SK-N-SH treated with all-trans-retinoic acid at 6 μM for 48 hours (cell line): ENCODE measurements at places on chromosomes 4 and X.
A peak's percentile ranks its signal among the peaks of the same experiment; 100 is the strongest.

DNA sequence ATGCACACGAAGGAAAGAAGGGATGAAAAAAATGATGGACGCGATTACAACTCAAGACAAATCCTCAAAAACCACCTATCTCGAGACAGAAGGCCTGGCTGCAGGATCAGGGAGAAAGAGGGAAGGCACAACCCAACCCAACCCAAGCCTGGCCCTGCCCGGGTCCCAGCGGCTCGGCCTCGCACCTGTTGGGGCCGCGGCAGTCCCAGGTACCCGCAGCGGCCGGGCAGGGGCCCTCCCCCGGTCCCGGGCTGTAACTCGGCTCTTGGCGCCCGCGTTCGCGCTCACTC is 464 bp downstream of the RASGEF1B start:
- peak; percentile 14; the same call in 2 of the 3 replicates for ATAC-seq

DNA sequence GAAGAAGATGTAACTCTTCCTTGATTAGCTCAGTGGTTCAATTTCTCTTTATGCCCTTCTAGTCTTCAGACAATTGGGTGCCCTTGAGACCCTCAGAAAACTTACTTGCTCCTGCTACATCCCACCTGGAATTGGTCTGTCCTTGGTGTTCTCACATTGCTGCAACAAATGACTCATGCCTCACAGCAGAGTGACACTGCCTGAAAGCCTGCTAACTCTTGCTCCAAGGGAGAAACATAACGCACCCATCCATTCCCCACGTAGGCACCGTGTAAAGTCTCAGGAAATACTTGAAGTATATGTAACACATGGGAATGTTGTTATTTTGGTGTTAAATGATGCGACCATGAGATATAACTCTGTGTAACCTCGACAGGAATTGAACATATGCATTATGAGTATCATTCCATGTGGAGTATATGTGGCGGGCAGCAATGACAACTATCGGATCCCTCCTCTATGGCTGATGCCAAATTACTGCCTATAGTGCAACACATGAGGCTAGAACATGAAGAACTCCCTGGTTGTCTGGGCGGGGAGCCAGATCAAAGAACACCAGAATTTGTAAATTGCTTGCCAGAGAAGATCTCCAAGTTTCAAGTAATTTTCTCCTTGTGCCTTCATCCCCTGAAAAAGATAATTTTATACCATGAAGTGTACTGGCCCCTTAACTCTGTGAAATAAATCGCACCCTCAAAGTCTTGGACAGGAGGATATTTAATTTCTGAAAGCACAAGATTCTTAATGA is 231.3 kb upstream of the STK26 start:
- ATAC-seq, result no peak

DNA sequence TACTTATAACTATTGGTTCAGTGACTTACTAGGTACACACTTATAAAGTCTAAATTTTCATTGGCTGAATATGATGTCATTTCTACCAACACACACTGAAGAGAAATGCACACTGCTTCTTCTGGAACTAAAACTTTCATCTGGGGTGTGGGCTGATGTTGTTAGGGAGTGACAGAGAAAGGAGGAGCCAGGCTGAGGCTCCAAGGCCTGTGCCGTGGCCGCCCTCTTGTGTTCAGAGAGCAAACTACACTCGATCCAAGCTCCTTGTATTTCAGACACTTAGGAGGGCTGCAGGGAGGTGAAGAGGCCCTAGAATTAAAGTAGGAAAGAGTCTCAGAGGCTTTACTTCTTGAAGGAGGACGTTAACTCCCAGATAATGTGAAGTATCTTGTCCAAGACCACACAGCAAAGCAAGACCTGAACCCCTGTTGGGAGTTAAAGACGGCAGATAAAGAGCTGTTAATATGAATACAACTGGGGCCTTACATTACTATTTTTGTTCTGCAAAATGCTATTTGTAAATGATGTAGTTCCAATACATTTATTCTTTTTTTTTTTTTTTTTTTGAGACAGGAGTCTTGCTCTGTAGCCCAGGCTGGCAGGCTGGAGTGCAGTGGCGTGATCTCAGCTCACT is 137.5 kb downstream of the AFAP1 start:
- ATAC-seq, result peak; percentile 78

- ATAC-seq, result no peak
Measured at GRCh38 chr4:146488495-146489174, 33.1 kb downstream of the SLC10A7 start.

DNA sequence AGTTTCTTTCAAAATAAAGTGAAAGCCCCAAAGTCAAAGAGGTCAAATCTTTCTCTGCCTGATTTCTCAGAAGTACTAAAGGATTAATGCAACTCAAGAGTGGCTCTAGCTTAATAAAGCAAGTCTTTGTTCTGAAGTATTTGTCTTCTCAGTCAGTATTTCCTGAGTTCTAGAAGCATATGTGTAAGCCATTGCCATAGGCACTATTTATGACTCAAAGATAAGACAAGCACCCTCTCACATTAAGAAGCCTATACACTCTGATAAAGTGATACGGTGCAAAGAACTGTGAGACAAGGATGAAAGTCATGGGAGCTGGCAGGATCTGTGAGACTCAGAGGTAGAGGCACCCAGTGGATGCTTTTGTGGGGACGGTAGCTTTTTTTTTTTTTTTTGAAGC is 60.9 kb downstream of the AASDH start:
- no peak for ATAC-seq

- ATAC-seq, result no peak
Measured at GRCh38 chr4:3342182-3342854, 49.5 kb downstream of the RGS12 start.

DNA sequence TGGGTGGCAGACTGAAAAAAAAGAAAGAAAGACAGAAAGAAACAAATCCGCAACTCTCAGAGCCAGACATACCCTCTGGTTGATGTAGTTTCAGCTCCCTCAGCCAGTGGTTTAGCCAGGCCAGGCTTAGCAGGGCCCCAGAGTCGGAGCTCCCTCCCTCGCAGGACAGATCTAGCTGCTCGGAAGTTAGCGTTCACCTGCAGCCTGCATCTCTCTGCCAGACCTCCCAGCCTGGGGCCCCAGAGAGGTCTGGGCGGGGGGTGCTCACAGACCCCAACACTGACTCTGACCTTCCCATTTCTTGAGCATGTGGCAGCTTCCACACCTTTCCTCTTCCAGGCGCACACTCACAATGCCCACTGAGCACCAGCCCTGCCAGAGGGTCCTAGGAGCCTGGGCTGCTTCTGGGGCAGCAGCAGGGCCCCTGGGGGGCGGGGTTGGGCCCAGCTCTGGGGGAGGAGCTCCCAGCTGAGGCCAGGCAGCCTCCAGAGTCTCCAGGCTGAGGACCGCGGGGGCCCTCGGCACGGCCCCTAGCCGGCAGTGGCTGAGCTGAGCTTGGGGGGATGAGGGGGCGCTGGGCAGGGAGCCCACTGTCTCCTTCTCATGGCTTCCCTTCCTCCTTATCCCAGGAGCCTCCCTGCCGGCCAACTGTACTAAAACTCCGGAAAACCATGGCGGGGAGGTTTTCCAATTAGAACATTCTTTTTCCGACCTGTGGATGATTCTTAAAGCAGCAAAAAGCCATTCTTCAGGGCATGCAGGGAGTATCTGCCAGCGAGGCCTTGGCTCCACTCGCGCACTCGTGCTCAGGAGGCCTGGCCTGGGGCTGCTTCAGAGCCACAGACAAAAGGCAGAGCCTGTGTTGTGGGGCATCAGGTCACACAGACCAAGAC is 4.6 kb upstream of the ZNF185 start:
- ATAC-seq, result no peak

- no peak for ATAC-seq
Measured at GRCh38 chr4:2250357-2251072, 8.6 kb upstream of the HAUS3 start.

GRCh38 chr4:87382116-87382515 is 8.9 kb downstream of the HSD17B11 start:
- ATAC-seq, result no peak

GRCh38 chr4:39362827-39363226 is 3.3 kb downstream of the RFC1 start:
- no peak for ATAC-seq

- no peak for ATAC-seq
Measured at GRCh38 chr4:130603043-130603442, 1507.1 kb downstream of the C4orf33 start.

- ATAC-seq, result no peak
Measured at GRCh38 chr4:152996111-152996571, 60.0 kb downstream of the FHDC1 start.
